Stimulated activated CD8-positive, alpha-beta memory T cell treated with anti-CD3 and anti-CD28 coated beads, Interleukin-2, amount 100 ng/mL, for 1 hour (primary cell): ENCODE measurements at places on chromosomes 5 and 9.
A peak's percentile ranks its signal among the peaks of the same experiment; 100 is the strongest.

DNA sequence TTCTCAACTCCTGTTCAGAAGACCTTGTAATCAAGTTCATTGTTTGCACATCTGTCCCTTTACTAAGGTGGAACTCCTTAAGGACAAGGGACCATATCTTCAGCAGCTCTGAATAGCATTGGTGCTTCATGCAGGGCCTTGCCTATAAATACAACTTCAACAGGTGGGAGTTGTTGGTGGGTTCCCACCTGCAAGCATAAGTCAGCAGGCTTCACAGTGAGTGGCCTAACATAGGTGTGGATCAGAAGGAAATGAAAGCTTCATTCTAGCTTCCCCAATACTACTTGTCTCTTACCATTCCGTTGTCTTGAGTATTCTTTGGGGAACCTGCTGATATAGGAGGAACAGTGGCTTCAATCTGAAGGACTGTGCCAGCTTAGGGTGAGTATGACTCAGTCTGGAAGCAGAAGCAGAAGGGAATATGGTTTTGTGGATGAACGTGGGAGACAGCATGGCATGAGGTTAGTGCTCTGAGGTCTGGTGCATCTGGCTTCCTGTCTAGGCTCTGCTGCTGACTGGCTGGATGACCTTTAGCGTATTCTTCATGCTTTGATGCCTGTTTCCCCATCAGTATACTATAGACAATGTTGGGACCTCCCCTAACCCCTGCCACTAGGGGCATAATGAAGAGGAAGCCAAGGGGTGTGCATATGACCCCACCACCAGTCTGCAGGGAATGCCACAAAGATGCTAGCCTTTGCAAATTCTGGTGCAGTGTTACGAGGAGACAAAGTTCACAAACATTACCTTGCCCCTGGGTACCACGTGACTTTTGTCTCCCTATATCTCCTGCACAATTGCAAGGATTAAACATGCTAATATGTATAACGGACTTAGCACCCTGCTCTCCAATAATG lies 192.3 kb downstream of the PALM2AKAP2 start:
- DNase-seq = no peak

DNA sequence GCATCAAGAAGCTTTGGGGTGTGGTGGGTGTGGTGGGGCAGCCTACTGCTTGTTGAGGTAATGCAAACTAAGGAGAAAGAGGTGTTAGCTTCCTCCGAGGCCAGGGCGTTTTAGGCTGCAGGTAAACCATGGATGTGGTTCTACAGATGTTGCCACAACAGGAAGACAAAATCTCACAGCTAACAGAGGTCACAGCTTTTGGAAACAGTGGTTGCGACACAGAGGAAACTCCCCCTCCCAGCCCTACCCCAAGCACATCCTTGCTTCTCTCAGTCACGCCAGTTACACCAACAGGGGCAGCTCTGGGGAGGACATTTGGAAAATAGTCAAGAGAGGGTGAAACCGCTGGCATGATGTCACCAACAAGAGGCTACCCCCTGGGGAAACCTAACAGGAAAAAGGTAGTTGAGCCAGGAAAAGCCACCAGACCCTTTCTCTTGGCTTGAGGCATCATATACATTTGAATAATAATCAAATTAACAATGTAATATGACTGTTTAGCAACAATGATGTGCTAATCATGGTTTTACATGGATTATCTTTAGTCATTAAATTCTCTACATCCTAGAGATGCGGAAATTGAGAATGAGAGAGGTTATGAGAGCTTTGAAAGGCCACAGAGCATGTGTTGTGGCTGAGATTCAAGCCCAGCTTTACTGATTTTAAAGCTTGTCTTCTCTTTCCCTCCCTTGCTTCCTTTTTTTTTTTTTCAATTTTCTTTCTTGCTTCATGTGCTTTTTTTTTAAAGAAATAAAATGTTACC lies 82.2 kb upstream of the IL12B start:
- DNase-seq = peak; percentile 36

DNA sequence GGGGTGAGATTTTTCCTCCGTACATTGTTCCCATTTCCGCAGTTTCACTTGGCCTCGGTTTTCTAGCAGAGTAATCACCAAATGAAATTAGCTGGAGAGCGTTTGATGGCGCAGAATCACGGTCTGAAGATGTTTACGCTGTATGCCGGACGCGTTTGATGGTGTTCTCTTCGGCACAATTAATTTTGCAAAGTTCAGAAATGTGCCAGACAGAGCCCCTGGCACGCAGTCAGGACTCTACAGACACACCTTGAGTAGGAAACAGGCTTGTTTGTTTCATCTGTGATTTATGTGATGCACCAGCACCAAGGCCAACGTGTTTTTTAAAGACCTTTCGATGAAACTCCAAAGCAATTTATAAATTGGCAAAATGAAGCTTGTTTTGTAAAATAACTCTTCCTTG lies 863 bp upstream of the LIFR start:
- DNase-seq = no peak

GRCh38 chr5:137072361-137073115 lies 426.6 kb downstream of the SPOCK1 start:
- DNase-seq = no peak

GRCh38 chr9:18890372-18890771 lies 142.6 kb downstream of the SAXO1 start:
- DNase-seq = no peak

DNA sequence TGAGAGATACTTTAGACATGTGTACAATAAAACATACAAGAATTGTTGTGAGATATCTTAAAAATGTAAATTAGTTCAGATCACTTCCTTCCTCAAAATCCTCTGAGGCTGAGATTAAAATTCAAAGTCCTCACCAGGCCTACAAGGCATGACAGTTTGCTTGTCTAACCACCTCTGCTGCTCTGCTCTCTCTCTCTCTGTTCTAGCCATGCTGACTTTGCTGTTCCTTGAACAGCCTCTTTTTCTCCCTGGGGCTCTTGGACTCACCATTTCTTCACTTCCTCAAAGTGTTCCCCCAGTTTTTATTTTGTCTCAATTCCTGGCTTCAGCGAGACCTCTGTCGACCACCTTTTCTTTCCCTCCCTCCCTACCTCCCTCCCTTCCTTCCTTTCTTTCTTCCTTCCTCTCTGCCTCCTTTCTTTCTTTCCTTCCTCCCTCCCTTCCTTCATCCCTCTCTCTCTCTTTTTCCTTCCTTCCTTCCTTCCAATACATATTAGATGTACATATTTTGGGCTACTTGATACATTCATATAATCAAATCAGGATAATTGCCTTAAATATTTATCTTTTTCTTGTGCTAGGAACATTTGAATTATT lies 27.0 kb downstream of the CATSPER3 start:
- DNase-seq = no peak

DNA sequence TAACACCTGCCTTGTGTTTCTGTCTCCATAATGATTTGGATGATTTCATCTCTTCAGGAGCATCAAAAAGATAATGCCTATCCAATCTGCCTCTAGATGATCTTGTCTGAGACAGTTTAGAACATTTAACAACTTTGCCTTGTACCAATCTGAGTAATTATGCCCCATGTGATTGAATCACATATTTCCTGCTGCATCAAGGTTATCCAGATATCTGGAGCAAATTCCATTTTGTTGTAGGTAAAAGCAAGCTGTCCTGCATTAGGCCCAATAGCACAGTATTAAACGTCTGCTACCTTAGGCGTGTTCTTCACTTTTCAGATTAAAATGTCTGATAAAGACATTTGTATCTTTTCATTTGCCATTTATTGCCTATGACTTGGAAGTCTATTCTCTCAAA lies 54.1 kb upstream of the MARCHF11 start:
- no peak for DNase-seq

GRCh38 chr5:148482697-148483462 lies 99.1 kb downstream of the FBXO38 start:
- peak; percentile 2 for DNase-seq

DNA sequence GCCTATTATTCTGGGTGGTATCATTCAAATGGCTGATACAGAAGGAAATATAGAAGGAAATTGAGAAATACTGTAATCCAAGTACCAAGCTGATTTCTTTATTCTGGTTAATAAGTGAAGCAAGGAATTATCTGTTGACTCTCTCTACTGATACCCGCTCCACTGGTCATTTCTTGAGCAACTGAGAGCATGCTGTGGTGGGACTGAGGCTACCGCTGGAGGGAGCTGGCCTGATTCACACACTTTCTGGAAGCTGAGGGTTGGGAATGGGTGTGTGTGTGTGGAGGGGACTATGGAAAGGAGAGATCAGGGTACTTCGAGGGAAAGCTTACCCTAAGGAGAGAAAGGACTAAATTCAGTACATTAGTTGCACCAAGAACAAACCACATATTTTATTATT lies 104.1 kb downstream of the UGCG start:
- no peak for DNase-seq

- no peak for DNase-seq
These were observed 269.1 kb downstream of the FSTL4 start for GRCh38 chr5:133343196-133343595.

DNA sequence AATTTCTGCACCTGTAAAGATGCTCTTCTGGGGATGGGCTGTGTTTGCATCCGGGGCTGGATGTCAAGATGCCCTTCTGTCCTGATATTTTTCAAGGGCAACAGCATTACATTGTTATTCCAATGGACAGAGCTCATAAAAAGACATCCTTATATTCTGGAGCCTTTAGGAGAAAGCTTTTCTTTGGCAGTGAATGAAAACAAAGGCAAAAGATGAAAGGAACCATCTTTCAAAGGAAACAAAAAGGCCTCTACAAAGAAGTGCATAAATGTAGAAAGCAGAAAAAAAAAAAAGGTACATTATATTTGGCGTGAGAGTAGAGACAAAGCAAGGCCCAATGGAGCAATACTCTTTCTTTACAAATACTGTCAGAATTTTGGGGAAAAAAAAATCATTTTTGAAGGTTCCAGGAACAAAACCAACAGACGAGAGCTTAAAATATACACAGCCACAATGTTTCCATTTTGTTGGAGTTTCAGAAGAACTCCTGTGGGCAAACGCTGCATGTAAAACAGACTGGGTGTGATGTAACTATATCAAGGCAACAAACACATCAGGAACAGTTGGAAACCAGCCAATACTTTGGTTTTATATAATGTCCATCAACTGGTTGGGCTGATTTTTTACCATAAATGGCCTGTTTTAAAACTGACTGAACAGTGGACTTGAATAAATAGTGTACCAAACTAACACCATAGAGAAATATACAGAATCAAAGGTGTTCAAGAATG lies 885.6 kb upstream of the DMAC1 start:
- DNase-seq = no peak

GRCh38 chr5:96874631-96875030 lies 1.7 kb upstream of the ERAP2 start:
- DNase-seq = no peak

DNA sequence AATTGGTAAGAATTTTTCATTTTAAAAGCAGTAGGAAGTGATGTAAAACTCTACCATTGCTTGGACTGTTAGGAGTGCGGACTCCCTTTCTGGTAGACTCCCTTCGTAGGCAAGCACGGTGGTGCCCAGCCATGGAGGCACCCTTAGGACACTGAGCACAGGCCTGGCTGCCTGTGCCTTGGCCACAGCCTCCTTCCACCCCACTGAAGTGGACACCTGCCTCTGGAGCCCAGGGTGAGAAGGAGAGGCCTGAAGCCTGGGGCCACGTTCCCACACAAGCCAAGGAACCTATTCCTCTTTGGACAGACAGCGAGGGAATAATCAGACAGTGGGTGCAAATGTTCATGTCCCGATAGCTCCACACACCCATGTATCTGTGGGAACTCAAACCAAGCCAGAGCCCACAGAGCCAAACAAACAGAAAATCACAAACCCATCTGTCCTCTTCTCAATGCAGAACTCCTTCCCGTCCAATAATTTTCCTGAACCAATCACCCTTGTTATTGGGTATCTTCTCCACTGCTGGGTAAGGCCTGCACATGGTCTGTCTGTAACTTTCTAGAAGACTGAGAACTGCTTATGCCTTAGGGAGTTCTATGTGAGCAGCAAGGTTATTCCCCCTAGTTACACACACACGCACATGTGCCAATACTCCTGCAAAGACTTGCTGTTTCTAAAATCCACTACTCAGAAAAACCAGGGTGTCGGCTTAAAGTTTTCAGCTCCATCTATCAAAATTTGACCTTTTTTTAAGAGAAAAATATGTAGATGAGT lies 45.2 kb downstream of the UBE2QL1 start:
- DNase-seq = no peak

DNA sequence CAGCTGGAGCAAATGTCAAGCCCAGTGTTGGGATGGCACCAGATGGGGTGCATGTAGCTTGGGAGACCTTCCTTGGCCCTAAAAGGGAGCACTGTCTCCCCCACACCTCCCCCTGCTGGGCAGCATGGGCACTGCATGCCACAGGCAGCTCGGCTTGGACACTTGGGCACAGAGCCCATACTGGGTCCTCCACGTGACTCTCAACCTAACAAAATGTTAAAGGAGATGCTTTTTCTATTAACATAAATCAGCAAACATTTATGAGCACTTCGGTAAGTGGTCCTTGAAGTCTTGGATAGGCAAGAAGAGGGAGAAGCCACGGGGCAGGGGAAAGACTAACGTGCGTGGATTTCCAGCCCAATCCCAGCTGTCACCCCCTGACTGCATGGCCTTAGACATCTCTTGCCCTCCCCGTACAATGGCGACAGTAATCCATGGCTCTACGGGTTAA lies 23.9 kb upstream of the MAPK9 start:
- peak; percentile 47 for DNase-seq

DNA sequence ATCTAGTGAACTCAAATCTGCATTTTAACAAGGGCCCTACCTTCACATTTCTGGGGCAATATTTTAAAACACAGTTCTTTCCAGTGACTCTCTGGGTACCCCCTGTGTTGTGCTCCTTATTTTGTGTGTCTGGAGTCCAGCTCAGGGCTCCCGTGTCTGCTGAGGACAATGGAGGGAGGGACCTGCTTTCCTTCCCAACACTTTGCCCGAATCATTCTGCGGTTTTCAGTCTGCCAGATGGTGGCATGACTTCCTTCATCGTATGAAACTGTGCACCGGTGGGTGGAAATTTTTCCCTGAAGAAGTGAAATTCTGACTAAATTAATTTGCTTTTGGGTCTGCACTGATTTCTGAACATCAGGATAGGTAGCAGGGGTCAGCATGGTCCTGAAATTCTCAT lies 153.6 kb upstream of the CD180 start:
- DNase-seq = no peak

GRCh38 chr9:84709056-84709455 lies 39.5 kb downstream of the NTRK2 start:
- DNase-seq = no peak

GRCh38 chr9:130789747-130790672 lies 45.0 kb upstream of the ABL1 start:
- no peak for DNase-seq

DNA sequence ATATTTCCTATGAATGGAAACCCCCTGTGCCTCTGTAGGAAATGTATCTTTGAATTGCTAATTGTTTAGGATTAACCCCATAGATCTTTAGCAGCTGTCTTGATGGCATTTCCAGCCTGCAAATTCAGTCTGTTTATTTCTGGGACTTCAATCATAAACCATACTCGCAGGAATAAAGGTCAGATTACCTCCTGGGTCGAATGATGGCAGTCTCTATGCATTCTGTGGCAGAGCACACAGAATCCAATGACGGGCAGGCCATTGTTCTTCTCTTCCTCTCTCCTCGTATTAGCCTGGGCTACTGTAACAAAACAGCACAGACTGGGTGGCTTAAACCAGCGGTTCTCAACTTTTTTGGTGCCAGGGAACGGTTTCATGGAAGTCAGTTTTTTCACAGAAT lies 199.9 kb downstream of the PCSK5 start:
- DNase-seq = no peak
